ENCODE measurements at places on chromosomes 5 and 9. TPM values are rescaled to one million over a fixed set of nuclear protein-coding genes. Genes with fewer than 3 reads are reported as not detected.

Gene EEIG1
- total RNA-seq, result 351 TPM

Gene PCDHGA5
- total RNA-seq, result 0.06 TPM

- DNase-seq, result no peak
These were observed 58.2 kb upstream of the ACTBL2 start for GRCh38 chr5:57540823-57541222.

DNA sequence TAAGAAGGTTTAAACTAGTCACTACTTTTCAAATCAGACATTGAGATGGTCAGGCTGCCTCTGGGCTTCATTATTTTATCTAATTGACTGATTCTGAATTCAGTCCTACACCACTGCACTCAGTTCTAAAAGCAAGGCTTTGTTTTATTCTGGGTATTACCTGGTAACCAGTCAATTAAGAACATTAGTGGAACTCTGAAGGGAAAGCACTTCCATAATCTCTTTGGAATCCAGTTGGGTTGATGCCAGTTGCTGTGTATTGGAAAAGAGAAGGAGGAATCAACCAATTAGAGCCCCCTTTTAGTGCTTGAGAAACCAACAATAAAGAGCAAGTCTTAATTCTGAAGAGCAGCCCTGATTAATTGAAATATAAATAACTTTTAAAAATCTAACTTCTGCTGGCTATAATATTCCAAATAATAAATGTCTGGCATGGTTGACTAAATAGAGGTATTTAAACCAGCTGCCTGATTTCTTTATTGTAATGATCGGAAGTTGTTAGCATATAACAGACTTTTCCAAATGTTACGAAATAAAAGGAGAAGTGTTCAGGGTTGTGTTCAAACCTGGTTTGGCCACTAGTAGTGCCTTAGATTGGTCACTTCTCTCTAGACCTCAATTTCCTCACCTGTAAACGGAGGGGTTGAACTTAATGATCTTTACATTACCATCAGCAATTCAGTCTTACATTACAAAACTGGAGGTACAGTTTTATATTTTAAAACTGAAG is 32.0 kb downstream of the CPEB4 start:
- DNase-seq, result no peak

DNA sequence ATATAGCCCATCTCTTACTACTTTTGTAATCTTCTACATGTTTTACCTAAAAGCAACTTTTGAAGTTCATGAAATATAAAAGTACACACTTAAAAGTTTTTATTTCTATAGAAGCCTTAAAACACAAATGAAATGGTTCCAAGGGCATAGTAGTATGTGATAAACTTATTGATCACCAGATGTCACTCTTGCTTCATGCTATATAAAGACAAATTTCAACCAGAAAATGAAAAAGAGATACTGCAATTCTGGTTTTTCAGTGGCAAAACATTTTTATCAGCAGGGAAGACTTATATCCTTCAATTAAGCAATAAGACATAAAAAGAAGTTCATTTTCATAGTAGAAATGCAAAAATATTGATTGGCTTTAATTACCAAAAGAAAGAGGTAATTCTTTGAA is 69.4 kb upstream of the FBXL17 start:
- DNase-seq, result no peak

- no peak for DNase-seq
These were observed 7.4 kb upstream of the COL5A1 start for GRCh38 chr9:134634176-134634575.
